Thoracic aorta (tissue), 2 donors: ENCODE measurements at places on chromosomes 1 and 21. TPM values are rescaled to one million over a fixed set of nuclear protein-coding genes. Genes with fewer than 3 reads are reported as not detected.

The LRRC53 gene
- total RNA-seq = not detected

The CRYAA gene
- not detected for total RNA-seq

The FNDC5 gene
- total RNA-seq = 6.2 TPM

The AMY2A gene
- not detected for total RNA-seq

The FCGR2B gene
- total RNA-seq = 20.2 TPM

DNA sequence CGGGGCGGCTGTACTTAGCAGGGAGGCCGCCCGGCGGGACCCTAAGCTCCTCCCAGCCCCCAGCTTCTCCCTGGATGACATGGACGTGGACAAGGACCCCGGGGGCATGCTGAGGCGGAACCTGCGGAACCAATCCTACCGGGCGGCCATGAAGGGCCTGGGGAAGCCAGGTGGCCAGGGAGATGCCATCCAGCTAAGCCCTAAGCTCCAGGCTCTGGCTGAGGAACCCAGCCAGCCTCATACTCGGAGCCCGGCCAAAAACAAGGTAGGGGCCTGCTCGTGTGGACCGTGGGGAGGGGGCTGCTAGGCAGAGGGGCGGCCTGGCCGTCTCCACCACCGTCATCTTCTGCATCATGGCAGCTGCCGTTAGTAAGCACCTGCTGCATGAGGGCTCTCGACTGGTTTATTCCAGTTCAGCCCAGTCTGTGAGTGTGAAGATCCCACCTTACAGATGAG lies 9.0 kb downstream of the ARHGEF16 start:
- DNase-seq = no peak

DNA sequence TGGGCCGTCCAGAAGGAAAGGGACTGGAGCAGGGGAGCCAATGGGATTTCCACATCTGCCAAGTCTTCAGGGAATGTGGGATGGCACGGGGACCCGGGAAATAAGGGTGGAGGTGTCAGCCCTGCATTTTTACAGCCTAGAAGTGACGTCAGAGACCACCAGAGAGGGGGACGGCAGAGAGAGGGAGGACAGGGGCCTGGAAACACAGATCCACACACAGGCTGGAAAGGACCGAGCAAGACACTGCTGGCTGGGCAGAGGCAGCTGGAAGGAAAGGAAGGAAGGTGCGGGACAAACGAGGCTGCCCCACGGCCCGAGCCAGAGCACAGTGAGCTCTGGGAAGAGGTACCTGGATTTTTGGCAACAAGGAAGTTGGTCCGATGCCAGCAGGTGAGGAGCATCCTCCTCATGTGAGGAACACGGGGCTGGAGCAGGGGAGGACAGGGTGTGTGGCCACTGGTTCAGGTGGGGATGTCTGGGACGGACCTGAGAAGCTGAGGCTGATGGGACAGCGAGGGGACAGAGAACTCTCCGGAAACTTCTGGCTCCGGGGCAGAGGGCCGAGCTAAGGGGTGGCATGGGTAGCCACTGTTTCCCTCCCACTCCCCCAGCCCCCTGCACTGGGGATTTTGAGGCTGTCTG lies 138.3 kb downstream of the PGBD5 start:
- no peak for DNase-seq

GRCh38 chr1:27785781-27786455 lies 12.9 kb downstream of the STX12 start:
- no peak for DNase-seq

DNA sequence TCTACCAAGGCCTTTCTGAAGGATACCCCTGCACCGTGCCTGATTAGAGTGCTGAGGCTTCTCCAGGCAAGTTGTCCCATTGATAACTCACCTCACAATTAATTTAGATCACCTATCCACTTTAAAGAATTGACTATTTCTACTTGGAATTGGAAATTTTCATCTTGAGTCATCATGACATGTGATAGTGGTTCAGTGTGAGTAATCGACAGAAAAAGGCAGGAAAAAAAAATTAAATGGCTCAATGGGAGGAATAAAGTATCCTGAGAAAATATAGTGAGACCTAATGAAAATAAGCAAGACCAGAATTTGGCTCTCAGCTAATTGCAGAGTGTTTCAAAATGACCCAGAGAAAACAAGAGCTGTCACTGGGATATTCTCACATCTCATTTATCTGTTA lies 222.4 kb upstream of the C8B start:
- DNase-seq = no peak

- DNase-seq = no peak
These were observed 72.3 kb upstream of the CAPZB start for GRCh38 chr1:19557609-19558051.

- DNase-seq = no peak
These were observed 1.5 kb downstream of the MX1 start for GRCh38 chr21:41427556-41427955.

- DNase-seq = no peak
These were observed 26.6 kb downstream of the SLX9 start for GRCh38 chr21:44966135-44967081.

DNA sequence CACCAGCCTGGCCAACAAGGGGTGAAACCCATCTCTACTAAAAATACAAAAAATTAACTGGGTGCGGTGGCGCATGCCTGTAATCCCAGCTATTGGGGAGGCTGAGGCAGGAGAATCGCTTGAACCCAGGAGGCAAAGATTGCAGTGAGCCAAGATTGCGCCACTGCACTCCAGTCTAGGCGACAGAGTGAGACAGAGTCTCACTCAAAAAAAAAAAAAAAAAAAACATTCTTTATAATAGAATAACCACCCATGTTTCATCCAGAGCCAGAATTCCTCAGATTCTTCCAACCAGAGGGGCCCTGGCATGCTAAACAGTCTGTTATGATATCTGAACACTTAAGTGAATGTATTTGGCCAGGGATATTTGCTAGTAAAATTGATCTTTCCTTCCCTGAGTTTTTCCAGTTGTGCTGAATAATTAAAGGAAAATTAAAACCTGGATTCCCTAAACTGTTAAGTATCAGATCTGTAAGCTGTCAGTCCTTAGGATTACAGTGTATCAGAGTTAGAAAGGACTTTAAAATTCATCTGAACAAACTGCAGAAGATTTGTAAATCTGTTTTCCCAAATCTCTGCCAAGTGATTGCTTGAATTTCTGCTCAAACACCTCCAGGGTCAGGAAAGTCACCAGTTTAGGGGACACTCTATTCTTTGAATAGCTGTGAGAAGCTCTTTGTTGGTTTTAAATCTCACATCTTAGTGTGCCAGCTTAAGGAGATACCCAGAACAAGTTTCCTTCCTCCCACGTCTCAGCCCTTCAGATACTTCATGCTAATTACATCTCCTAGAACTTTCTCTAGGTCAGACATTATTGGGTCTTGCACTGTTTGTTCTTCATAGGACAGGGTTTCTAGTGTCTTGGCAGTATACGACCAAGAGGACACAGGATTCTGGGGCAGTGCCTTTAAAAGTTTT lies 84.6 kb upstream of the BMP8A start:
- no peak for DNase-seq

DNA sequence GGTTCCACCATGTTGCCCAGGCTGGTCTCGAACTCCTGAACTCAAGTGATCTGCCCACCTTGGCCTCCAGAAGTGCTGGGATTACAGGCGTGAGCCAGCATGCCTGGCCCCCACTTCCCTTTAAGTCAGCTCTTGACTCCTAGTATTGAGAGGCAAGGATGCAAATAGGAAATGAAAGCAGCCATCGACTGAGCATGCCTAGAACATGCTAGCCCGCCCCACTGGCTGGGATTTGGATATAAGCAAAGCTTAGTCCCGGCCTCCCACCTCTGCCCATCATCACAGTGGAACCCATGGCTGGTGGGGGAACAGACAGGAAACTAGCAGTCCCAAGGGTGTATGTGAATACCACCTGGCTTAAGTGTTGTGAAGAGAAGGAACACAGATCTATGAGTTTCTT lies 10.5 kb downstream of the C1orf167 start:
- DNase-seq = no peak

GRCh38 chr21:44872649-44873355 lies 688 bp downstream of the PTTG1IP start:
- peak; percentile 23 for DNase-seq

DNA sequence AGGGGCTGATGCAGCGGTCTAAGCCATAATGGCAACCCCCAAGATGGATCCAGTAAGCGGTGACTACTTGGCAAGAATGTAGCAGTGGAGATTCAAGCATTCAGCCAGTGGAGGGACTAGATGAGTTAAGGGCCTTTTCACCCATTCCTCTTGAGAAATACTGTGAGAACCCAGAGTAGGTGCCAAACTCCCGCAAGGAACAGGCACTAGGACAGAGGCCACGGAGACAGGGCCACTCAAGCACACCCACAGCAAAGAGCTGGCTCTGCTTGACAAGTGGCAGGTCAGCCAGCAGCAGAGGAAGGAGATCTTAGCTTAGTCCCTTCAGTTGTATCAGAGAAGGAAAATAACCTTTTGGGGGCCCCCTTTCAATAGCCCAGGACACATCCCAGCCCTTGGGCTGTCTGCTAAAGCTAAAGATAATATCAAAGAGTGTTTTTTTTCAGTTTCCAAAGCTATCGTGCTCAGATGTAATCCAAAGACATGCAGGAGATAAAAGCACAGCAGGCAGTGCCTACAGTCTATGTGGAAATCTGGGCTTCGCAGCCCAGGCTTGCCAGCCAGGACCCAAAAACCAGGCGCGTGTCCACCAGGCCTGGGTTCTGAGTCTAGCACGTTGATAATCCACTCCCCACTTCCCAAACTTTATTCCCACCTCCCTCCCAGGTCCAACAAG lies 62.0 kb upstream of the GOLT1A start:
- DNase-seq = no peak

GRCh38 chr1:183219616-183220009 lies 33.5 kb downstream of the LAMC2 start:
- DNase-seq = no peak

DNA sequence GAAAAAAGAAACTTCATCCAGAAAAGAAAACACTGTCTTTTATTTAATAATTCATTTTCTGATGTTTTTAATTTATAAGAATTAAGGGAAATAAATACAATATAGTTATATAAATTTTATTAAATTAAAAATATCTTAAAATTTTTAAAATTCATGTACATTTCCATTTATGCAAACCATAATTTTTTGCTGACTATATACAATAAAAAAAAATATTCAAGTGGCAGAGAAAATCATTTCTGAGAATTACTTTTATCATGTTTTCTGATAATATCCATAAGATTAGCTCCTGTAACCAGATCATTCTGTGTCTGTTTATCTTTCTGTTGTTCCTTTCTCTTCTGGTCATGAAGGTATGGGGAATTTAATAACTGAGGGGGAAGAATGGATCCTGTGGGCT lies 23.5 kb upstream of the KIF14 start:
- DNase-seq = no peak
